ENCODE measurements at places on chromosomes 2 and 18.
A peak's percentile ranks its signal among the peaks of the same experiment; 100 is the strongest.

DNA sequence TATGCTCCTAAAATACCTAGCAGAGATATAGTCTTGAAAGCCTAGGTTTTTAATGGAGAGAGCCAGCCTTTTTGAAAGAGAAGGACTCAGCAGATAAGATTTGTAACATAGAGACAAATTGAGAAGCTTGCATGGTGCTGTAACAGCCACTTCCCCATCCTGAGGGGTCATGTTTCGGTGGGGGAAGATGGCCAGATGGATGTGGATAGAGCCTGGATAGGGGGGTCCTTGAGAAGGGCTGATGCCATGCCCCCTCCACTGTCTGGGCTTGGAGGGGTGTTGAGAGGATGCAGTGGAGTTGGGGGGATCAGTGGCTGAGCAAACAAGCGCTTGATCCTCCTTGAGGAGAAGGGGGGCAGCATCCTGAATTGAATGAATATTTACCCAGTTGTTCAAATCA, 178.0 kb upstream of the HS6ST1 start:
- no peak for DNase-seq

DNA sequence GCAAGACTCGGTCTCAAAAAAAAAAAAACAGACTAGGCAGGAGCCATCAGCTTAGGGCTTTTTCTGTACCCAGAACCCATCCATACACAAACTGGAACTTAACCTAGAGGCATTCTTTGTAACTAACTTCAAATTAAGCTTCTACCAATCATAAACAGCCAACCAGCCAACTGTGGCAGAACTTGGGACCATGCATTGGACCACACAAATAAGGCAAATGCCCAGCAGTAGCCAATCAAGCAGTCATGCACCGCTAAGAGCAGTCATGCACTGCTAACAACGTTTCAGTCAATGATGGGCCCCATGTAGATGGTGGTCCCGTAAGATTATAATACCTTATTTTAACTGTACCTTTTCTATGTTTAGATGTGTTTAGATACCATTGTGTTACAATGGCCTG, 22.7 kb downstream of the TUBB6 start:
- no peak for DNase-seq

DNA sequence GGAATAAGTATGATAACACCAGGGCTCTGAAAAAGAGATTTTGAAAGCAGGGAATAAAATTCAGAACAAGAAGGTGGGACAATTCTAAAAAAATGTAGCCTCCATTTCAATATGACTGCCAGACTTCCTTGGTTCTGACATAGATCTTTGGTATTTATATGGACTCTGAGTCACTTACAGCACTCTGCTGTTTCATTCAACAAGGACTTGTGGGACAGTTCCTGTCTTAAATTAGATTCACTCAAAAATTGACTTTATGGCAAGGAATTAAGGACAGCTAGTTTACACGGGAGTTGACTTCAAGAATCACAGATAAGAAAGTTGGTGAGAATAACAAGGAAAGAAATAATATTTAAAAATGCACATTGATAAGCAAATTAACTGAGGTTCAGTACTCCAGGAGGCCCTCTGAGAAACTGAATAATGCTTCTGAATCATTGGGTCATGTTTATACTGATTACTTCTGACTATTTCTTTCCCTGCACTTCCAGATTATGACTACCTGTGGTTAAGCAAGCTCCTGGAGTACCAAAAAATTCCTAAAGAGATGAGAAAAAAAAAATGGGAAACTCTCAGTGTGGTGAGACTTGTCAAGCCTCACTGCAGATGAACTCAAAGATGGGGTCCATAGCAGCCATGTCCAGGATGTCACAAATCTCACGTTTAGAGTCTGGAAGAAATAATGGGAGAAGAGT, 828.3 kb upstream of the PIK3C3 start:
- DNase-seq = no peak

- DNase-seq = no peak
Measured at GRCh38 chr18:13363359-13363758, 144.8 kb downstream of the LDLRAD4 start.

GRCh38 chr18:73009691-73010090, 141.9 kb upstream of the NETO1 start:
- DNase-seq = no peak

GRCh38 chr2:30141136-30141535, 5.7 kb upstream of the YPEL5 start:
- no peak for DNase-seq

DNA sequence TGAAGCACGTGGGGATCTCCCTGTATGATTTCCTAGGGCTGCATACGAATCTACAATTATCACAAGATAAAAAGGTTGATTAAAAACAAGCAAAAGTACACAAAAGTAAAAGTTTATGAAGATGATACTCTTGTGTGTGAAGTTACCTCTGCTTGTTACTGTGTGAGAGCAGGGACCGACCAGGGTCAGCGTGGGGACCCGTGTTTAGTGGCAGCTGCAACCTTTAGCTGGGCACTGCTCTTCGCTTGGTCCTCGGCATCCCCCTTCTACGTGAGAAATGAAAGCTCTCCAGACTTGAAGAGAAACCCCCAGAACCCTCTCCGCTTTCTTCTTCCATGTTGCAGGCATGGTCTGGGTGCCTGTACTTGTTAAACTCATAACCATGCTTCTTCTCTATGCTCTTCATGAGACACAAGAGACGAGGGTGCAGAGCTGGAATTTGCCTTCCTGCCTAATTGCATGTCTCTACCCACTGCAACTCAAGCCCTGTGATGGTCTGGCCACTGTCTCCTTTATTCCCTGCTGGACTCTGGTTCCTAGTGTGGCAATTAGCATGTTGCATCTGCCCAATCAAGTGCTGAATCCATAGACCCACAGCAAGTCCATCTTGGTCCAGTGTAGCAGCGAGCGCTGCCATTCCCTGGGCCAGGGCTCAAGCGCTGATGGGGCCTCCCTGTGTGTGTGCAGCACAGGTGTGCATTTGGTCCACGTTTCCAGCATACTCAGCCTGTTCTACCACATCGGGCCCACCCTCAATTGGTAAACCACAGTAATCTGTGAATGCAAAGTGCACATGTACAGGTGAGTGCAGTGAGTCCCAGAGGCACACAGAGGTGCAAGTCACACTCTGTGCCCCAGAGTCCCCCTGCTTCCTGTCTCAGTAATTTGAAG, 88.5 kb downstream of the TWIST2 start:
- no peak for DNase-seq

- no peak for DNase-seq
Measured at GRCh38 chr18:23032030-23032582, 99.0 kb downstream of the RBBP8 start.

DNA sequence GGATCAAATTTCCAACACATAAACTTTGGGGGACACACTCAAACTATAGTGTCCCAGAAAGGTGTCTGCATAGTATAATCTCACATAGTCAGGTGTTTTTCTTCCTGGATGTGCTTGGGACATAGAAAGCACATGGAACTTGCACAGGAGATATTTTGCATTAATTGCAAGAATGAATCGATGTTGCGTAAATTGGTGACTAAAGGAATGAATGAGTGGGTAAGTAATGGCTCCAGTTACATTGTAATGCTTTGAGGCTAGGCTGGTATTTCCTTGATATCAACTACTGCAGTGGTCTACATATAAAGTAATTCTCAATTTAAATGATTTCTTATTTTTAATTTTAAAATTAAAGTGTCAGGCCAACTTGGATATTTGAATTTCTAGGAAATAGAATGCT, 53.4 kb downstream of the SH3RF3 start:
- DNase-seq = no peak

DNA sequence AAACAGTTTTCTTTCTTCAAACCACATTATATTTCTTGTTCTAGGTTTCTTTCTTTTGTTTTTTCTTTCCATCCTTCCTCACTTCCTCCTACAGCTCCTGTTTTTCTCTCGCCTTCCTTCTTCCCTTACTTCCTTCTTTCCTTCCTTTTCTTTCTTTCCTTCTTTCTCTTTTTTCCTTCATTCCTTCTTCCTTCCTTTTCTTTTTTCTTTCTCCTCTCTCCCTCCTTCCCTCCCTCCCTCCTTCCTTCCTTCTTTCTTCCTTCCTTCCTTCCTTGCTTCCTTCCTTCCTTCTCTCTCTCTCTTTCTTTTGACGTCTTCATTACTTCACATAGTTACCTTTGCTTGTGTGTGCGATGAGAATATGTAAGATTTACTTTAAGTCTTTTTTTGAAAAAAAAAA, 470.0 kb upstream of the FSIP2 start:
- DNase-seq = no peak

GRCh38 chr2:66463206-66463755, 28.4 kb downstream of the MEIS1 start:
- DNase-seq = no peak

DNA sequence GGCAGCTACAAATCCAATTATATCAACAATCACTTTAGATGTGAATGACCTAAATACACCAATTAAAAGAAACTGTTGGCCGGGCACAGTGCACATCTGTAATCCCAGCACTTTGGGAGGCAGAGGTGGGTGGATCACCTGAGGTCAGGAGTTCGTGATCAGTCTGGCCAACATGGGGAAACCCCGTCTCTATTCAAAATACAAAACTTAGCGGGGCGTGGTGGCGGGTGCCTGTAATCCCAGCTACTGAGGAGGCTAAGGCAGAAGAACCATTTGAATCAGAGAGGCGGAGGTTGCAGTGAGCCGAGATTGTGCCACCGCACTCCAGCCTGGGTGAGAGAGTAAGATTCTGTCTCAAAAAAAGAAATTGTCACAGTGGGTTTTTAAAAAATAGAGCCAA, 49.5 kb downstream of the ATL2 start:
- no peak for DNase-seq

- DNase-seq = peak; percentile 32
Measured at GRCh38 chr2:232781765-232782164, 5.4 kb upstream of the KCNJ13 start.

GRCh38 chr2:8797682-8798081, 39.7 kb downstream of the KIDINS220 start:
- DNase-seq = no peak

- no peak for DNase-seq
Measured at GRCh38 chr2:37892436-37893114, 32.5 kb upstream of the RMDN2 start.

- no peak for DNase-seq
Measured at GRCh38 chr2:204550751-204551511, 5.7 kb downstream of the PARD3B start.

DNA sequence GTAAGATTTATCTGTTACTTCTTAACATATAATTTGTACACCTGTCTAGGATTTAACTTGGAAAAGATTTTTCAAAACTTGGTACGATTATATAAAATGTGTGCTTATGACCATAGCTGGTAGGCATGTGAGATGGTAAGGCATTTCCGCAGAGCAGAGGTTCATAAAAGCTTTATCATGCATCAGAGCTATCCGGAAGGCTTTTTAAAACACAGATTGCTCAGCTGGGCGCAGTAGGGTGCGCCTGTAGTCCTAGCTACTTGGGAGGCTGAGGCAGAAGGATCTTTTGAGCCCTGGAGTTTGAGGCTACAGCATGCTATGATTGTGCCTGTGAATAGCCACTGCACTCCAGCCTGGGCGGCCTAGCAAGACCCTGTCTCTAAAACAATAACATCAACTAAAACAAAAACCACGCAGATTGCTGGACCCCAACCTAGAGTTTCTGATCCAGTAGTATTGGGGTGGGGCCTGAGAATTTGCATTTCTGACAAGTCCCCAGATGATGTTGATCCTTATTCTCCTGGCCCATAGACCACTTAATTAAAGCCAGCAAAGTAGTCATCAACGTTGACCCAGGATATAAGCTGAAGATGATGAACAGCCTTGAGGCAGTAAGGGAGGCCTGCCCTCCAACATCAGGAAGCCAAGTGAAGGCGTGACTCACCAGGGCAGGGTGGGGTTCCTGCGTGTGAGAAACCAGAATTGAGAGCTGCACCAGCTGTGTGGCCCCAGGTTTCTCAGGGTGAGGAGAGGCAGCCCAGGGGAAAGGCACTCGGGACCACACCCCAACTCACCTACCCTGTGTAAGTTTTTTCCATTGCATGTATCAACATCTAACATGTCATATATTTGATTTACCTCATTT, 21.6 kb upstream of the SLC20A1 start:
- peak; percentile 44 for DNase-seq

DNA sequence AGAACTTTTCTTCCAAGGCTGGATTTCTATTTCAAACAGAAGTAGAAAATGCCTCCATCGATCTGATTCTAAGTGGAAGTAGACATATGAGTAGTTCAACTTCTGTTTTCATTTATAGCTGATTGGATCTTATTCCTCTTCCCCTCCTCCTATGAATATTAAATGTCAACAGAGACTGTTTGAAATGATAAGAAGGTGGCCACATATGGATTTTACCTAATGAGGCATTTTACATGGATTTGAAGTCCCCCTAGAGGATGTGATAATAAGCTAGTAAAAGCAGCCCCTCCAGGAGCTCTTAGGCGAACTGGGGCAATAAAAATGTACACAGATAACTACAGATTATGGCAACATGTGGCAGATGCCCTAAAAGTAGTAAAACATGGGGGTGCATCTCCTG, 71.0 kb downstream of the UPP2 start:
- DNase-seq = no peak

GRCh38 chr2:121251497-121251896, 33.5 kb downstream of the TFCP2L1 start:
- no peak for DNase-seq

DNA sequence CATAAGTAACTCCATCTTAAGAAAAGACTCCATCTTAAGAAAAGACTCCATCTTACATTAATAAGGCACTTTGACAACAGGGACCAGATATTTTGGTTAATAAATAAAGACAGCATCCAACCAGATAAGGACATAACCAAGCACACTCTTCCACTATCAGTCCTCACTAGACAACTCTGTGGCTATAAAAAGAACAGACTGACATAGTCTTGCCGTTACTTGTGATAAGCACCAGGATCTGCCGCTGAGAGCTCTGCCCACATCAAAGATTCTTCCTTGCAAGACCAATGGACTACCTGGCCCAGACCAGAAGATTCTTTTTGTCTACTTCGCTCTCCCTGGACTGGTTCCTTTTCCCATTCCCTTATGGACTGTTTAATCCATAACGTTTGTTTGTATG, 667.4 kb downstream of the NYAP2 start:
- DNase-seq = no peak

GRCh38 chr2:204152616-204153015, 216.1 kb downstream of the ICOS start:
- no peak for DNase-seq

DNA sequence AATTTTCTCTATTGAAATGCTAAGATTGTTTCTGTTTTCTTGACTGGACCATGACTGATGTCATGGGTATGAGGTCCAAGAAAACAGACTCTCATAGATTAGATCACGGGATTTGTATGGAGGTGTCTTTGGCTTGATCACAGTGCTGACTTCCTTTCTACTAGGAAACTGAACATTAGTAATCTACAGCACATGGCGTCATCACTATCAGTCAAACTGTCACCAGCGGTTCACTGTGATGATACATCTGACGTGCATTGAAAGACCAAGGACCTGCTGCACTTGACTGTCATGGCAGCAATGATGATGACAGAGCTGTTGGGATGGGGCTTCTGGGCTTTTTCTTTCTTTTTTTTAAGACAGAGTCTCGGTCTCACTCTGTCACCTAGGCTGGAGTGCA, 28.2 kb upstream of the IMPA2 start:
- DNase-seq = no peak

- no peak for DNase-seq
Measured at GRCh38 chr2:9656270-9656766, 25.5 kb upstream of the YWHAQ start.

- DNase-seq = no peak
Measured at GRCh38 chr2:167335541-167335992, 447.3 kb downstream of the XIRP2 start.
